Stimulated activated CD4-positive, alpha-beta T cell treated with anti-CD3 and anti-CD28 coated beads, TNF-alpha, amount 100 ng/mL, for 48 hours (primary cell): ENCODE measurements at places on chromosomes 2 and 18.

GRCh38 chr2:237264480-237265219 is 149.3 kb downstream of the COL6A3 start:
- DNase-seq, result no peak

- DNase-seq, result no peak
These were observed 75.8 kb downstream of the KCNG2 start for GRCh38 chr18:79873449-79874110.

GRCh38 chr2:39593439-39594393 is 72.0 kb upstream of the TMEM178A start:
- DNase-seq, result no peak

DNA sequence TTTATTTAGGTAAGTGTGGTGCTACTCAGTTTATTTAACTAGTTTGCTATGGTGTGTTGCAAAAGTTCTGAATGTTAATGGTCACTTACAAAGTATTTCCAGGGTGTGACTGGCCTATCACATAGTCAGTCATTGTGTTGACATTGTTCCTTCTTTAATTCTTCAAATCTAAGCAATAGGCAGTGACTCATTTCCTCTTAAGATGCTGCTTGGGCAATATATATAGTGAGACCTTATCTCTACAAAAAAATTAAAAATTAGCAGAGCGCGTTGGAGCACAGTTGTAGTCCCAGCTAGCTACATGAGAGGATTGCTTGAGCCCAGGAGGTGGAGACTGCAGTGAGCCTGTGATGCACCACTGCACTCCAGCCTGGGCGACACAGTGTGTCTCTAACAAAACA is 5.8 kb upstream of the CCDC88A start:
- no peak for DNase-seq

- no peak for DNase-seq
These were observed 1150.8 kb upstream of the FANCL start for GRCh38 chr2:59391896-59392295.

- no peak for DNase-seq
These were observed 24.3 kb upstream of the RIOK3 start for GRCh38 chr18:23428821-23429220.

DNA sequence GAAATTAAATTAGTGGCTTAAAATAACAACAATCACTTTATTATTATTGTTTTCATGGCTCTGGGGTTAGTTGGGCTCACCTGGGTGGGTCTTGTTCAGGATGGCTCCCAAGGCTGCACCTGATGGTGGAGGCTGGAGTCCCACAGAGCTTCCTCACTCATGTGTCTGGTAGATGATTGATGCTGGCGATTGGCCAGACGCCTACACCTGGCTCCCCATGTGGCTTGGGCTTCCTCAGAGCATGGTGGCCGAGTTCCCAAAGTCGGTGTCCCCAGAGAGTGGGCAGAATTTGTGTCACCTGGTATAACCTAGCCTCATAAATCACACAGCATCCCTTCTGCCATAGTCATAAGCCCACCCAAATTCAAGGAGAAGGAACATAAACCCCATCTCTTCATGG is 18.2 kb downstream of the DBI start:
- no peak for DNase-seq

DNA sequence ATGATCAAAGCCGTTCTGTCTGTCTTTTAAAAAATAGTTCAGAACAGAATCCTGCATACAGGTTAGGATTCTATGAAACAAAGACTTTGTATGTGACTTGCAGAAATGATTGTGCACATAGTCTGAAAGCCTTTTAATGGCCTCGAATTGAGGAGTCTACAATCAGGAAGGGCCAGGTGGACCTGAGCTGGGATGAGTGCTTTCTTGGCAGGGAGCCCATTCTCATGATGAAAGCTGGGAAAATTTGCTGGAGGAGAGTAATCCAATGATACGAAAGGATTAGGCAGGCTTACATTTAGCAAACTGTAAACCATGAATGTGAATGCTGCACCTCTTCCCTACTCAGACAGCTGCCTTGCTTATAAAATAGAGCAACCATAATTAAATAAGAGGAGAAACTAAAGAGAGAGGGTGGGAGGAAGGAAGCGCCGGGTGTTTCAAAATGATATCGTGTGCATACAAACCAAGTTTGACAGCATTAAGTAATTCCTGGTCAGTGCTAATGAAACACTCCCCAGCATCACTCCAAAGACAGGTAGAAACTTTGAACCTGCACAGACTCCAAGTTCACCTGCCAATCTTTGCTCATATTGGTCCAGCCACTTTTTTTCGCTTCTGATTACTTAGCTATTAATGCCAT is 23.7 kb upstream of the CXCR4 start:
- no peak for DNase-seq

DNA sequence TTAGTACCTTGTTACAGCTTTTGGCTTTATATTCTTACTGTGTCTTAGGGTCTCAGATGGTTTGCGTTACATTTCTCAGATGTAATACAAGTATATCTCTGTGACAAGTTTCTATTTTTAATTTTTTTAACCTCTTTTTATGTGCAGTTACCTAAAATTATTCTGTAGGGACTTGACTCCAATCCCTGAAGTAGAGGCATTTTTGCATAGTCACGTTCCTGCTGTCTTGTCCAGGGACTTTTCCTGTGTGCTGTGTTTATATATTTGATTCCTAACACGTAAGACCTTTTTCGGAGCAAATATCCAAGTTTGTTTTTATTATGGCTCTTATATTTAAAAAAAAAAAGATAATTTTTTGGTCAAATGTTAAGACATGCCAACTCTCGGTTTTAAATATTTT is 71.2 kb upstream of the CHMP1B start:
- DNase-seq, result no peak

DNA sequence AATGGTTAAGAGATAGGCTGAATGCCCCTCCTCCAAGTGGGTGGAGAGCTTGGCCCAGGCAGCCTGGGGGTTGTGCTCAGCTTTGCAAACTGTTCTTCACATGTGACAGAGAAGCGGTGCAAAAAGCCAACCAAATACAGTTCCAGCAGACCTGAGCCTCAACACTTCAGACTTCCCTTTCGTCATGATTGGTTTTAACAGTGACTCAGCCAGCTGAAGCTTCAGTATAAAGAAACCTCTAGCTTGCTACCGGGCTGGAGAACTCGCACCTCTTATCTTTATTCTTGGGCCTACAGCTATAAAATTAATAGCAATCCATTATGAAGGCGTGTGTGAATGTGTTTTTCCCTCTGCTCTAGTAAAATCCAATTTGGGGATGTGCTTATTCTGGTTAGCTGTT is 20.0 kb downstream of the SETBP1 start:
- DNase-seq, result no peak
